Activated gamma-delta T cell treated with Interleukin-2 at 50 U/mL for 16 hours (primary cell): ENCODE measurements at places on chromosomes 13 and 19.
A peak's percentile ranks its signal among the peaks of the same experiment; 100 is the strongest.

GRCh38 chr19:49814010-49814409, 918 bp upstream of the FUZ start:
- no peak for DNase-seq

- no peak for DNase-seq
Observed at GRCh38 chr19:38812009-38812840, 520 bp downstream of the LGALS4 start.

DNA sequence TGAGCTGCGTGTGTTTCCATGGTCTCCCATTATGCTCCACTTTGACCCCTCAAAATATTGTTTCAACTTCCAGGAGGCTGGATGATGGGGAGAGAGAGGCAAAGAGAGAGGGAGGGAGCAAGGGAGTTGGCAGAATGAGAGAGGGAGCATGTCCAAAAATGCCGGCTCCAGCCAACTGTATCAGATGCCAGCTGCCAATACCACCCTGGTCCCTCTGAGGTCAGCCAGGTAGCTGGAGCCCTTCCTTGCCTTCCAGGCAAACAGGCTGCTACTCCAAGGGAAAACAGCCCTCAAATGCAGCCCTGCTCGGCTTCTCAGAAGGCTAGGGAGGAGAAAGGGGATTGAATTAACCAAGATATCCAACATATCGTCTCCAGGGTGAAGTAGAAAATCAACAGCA, 440.0 kb downstream of the TSHZ3 start:
- no peak for DNase-seq

DNA sequence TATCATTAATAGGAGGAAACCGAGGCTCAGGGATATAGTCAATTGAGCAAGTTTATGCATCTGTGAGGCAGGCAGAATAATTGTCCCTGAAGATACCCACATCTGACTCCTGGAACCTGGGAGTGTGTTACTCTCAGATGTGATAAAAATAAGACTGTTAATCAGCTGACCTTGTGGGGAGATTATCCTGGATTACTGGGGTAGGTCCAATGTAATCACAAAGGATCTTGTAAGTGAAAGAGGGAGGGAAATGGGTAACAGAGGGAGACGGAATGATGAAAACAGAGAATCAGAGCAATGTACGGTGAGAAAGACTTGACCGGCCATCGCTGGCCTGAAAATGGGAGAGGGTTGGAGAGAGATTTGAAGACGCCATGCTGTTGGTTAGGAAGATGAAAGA, 3.2 kb upstream of the EDDM13 start:
- DNase-seq: no peak

DNA sequence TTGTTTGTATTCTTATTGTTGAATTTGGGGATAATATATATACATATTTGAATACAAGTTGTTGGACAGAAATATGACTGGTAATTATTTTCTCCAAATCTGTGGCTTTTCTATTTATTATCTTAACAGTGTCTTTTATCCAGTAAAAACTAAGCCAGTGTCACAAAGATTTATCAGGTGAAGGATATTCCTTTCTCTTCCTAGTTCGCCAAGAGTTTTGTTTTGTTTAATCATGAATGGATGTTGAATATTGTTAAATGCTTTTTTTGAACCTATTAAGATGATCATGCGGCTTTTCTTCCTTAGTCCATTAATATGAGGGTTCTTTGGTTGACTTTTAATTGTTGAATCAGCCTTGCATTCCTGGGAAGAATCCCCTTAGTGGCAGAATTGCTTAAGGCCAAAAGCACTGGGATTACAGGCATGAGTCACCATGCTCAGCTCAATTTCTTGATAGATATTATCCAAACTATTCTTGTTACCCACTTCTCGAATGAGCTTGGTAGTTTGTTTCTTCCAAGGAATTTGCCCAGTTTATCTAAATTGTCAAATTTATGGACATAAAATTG, 53.3 kb downstream of the TEX26 start:
- no peak for DNase-seq

DNA sequence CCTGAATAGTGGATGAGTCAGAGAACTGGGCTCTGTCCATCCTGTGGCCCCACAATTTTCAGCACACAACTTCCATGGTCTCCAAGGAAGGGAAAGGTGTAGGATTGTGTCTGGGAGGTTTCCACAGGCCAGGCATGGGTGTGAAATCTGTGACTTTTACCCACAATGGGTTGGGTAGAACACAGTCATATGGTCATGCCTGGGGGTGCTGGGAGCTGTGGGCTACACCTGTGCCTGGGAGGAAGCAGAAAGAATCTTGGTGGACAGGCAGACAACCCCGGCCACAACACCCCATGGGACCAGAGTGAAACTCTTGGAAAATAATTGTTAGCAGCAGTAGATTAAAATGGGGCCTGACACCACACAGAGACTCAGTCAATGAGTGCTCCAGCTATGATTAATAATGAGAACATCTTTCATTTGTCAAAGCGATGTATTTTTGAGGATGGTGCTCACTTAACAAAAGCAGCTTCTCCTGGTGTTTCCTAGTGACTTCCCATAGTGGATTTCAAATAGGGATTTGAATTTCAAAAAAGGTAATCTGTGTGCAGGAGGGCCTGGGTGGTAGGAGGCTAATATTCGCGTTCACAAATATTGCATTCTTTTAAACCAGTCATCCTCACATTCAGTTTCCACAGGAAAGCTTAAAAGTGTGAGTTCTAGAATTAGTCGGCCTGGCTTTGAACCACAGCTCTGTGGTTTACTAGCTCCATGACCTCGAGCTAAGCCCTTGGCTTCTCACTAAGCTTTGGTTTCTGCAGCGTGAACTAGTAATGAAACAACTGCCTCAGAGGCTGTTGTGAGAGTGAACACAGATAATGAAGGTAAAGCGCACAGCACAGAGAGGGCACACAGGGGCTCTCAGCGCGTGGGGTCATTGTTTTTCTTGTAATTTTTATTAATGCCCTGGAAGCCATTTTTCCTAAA, 89.3 kb upstream of the UQCRFS1 start:
- no peak for DNase-seq

- DNase-seq: no peak
Observed at GRCh38 chr19:28074773-28075172, 1138.2 kb downstream of the UQCRFS1 start.

GRCh38 chr19:35739275-35740107, 2.8 kb downstream of the IGFLR1 start:
- no peak for DNase-seq

DNA sequence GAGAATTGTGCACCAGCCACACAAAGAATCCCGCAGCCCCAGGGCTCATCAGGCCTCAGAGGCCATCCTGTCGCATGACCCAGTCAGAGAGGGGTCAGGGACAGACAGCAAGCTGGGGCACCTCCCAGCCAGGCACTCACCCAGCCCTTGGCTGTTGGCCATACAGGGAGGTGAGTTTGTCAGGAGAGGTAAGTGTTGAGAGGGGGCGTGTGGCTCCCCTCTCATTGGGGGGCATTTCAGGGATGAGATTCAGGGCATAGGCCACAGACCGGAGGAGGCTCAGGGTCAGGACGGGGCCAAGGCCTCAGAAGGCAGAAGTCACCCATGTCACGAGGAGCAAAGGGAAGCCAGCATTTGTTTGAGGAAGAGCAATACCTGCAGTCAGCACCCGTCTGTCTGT, 37.1 kb downstream of the MYO9B start:
- no peak for DNase-seq

DNA sequence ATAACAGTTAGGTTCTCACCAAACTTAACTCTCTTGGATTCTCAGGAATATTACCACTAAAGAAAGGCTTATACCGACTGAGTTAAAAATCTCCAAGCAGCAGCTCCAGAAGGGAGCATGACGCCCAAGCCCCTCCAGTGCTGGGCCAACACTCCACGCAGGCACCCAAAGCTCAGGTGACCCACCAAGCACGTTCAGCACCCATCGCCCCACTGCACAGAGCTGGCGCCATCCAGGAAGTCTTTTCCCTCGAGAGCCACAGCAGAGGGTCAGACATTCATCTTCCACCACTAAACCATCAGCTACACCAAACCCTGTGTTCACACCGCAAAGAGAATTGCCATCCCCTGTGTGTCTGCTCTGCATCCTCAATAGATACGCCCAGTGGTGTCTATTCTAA, 65.7 kb downstream of the SOX1 start:
- no peak for DNase-seq

GRCh38 chr13:113158946-113159345, 498 bp downstream of the PROZ start:
- no peak for DNase-seq

GRCh38 chr13:110869805-110870706, 44.8 kb downstream of the ANKRD10 start:
- DNase-seq: no peak

DNA sequence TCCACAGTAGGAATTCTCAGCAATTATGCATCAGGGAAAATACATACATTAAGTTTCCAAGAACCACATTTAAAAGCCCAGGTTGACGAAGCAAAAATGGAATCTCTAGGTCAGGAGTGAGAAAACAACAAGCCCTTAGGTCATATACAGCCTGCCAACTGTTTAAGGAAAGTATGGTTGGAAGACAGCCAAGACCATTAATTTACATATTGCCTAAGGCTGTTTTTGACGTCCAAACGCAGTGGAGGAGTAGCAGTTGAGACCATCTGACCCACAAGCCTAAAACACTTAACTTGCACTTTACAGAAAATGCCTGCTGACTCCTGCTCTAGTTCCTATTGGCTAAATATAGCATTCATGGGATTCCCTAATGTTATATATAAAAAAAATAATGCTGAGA, 299.0 kb downstream of the ITGBL1 start:
- no peak for DNase-seq

DNA sequence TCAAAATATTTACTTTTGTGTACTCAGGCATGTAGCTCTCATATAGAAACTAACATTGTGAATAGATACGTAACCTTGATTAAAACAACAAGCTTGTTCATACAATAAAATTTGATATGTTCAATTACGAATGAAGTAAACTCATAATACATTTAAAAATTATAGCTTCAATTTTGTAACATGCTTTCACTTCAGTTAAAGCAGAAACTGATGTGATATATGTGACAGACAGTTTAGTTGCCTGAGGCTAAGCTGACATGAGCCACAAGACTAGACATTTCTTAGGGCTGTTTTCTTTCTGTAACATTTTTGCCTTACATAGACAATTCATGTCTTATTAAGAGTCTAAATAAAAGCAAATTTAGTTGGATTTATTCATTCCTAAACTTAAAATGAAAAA, 526.0 kb downstream of the PCDH9 start:
- DNase-seq: no peak

DNA sequence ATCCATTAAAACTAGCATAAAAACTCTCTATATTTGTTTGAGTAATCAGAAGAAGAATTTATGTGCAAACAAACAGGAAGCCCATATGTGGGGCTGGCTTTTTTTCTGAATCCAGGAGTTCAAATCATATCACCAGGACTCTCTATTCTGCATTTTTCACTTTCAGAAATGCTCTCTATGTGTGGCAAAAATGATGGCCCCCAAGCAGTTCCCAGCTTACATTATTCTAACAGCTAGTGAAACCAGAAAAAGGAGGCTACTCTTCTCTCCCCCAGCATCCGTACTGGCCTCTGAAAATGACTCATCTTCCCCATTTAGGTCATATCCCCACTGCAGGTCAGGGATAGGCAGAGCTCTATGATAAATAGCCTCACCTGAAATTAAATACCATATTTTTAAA, 20.4 kb downstream of the RBM26 start:
- DNase-seq: peak; percentile 10

- no peak for DNase-seq
Observed at GRCh38 chr19:36420961-36421748, 2.7 kb upstream of the ZFP82 start.

- DNase-seq: no peak
Observed at GRCh38 chr13:81058211-81058915, 717.4 kb upstream of the SPRY2 start.

GRCh38 chr13:39985071-39985470, 329.6 kb downstream of the COG6 start:
- no peak for DNase-seq

DNA sequence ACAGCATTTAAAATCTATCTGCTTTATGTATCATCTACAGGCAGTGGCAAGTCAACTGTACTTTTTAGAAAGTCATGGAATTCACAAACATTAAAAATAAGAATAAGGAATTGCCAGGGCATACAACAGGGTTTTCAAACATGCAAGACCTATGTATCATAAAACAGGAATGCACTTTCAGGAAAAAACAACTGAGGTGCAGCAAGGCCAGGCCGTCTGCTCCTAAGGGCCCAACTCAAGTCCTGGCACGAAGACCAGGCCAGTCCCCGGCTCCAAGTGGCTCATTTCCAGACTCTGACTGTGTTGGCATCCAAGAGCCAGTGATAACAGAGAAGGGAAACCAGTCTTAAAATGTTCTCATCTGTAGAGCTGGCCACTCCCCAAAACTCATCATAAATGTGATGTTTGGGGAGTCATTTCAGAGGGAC, 7.1 kb downstream of the RFX2 start:
- no peak for DNase-seq

DNA sequence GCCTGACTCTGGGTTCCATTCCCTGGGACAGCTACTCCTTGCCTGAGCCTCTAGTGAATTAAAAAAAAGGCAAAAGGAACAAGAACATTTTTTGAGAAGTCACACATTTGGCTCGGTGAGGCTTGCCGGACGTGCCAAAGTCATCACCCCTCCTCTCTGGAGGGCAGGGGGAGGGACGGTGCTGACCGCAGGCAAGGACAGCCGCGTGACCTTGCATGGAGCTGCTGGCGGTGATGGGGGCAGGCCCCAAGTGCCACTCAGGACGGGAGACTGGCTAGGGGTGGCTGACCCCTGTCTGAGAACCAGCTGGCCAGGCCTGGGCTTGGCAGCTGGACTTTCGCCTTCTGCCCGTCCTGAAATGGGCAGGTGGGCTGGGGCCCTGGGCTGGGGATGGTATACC, 26.4 kb downstream of the MAP2K2 start:
- DNase-seq: no peak

DNA sequence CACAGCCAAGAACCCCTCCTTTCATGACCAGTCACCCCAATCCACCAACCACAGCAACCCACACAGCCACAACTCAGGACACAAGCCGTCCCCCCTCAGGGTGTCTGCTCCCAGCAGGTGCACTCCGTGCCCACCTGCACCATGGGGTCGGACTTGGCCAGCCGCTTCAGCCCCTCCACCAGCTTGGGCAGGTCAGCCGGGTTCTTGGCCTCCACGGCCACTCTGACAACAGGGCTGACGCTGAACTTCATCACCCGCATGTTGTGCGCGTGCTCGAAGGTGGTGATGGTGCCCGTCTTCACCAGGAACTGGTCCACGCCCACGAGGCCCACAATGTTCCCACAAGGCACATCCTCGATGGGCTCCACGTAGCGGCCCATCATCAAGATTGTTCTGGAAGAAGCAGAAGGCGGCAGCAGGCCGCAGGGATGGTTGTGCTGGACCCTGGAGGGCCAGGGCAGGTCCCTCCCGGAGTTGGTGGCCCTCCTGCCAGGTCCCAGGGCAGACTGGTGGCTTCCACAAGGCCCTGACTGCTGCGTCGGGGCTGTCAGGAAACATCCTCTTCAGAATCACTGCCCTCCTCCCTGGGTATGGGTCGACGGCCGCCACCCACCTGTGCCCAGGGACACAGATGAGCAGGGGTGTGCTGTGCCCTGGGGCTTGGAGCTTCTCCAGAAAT, 5.5 kb downstream of the EEF2 start:
- no peak for DNase-seq

- DNase-seq: no peak
Observed at GRCh38 chr19:8697671-8698432, 743 bp downstream of the ACTL9 start.

- DNase-seq: no peak
Observed at GRCh38 chr13:102402290-102402689, 442 bp upstream of the FGF14 start.
